ENCODE measurements at places on chromosomes 7 and 10. TPM values are rescaled to one million over a fixed set of nuclear protein-coding genes. Genes with fewer than 3 reads are reported as not detected.

DNA sequence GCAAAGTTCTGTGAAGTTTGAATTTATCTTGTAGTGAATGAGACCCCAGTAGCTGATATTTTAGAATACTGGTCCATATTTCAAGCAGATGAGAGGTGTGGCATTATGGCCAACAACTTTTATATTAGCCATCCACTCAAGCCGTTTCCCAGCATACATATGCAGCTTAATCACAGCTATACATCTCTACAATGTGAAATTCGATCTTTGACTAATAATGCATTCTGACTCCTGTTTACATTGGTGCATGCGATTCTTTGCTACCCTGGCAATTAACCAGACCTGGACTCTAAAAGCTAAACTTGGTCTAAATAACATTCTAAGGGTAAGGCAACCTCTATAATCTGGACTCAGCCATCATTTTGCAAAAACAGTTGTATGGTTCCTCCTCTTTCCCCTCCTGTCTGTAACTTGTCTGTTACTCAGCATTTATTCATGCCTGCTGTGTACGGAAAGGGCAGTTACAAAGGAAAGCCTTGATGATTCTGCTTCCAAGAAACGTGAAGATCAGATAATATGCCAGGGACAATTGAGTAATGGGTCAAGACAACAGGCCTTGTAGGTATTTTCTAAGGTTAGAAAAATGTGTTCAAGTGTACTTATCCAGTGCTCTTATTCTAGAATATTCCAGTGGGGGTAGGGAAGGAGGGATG, 50.6 kb downstream of the PNLIPRP2 start:
- H3K4me1 ChIP-seq = peaks cover 15% of the 10 kb centered on the region
- no peaks in the 10 kb centered on the region for H3K27me3 ChIP-seq
- H3K27ac ChIP-seq = no peak overlapping the region
- H3K4me3 ChIP-seq = no peak overlapping the region

GRCh38 chr10:84195044-84195830, 900 bp downstream of the CDHR1 start:
- H3K4me3 ChIP-seq = no peak overlapping the region
- H3K27me3 ChIP-seq = peaks cover 53% of the 10 kb centered on the region
- DNase-seq = no peak
- no peaks in the 10 kb centered on the region for H3K36me3 ChIP-seq
- no peak overlapping the region for H3K27ac ChIP-seq

- H3K27me3 ChIP-seq = peaks cover 84% of the 10 kb centered on the region
- no peaks in the 10 kb centered on the region for H3K4me1 ChIP-seq
- H3K4me3 ChIP-seq = no peak overlapping the region
- no peak for DNase-seq
These were observed 1.9 kb upstream of the EBF3 start for GRCh38 chr10:129965959-129966358.

PPIA gene
- total RNA-seq = 2,752 TPM

Measured in GM23248 (cell line).